ENCODE measurements at places on chromosomes 1 and 21. TPM values are rescaled to one million over a fixed set of nuclear protein-coding genes. Genes with fewer than 3 reads are reported as not detected.

The MORC3 gene
- 13.9 TPM for total RNA-seq

The MCOLN3 gene
- total RNA-seq = not detected

The MXRA8 gene
- total RNA-seq = 139 TPM

The LRRC71 gene
- total RNA-seq = not detected

The WNT3A gene
- total RNA-seq = not detected

The TMPRSS15 gene
- total RNA-seq = not detected

The LEPR gene
- 15.7 TPM for total RNA-seq

The KCNJ15 gene
- total RNA-seq = not detected

The SLC1A7 gene
- total RNA-seq = 0.97 TPM

The RHBDL2 gene
- not detected for total RNA-seq

The SPRR2E gene
- total RNA-seq = not detected

The PRELP gene
- 0.65 TPM for total RNA-seq

The MRPS6 gene
- 13.3 TPM for total RNA-seq

The AZIN2 gene
- total RNA-seq = 0.72 TPM

The CAPZA1 gene
- total RNA-seq = 168 TPM

The AJAP1 gene
- total RNA-seq = not detected

The ZSWIM5 gene
- total RNA-seq = under 0.01 TPM

The TCP10L gene
- not detected for total RNA-seq

Data from cardiac atrium fibroblast (primary cell).